ENCODE measurements at places on chromosomes 7 and 10.

GRCh38 chr7:69609541-69610373 is 11.5 kb downstream of the AUTS2 start:
- DNase-seq: no peak

GRCh38 chr7:97088364-97088763 is 29.1 kb upstream of the SDHAF3 start:
- DNase-seq: no peak

DNA sequence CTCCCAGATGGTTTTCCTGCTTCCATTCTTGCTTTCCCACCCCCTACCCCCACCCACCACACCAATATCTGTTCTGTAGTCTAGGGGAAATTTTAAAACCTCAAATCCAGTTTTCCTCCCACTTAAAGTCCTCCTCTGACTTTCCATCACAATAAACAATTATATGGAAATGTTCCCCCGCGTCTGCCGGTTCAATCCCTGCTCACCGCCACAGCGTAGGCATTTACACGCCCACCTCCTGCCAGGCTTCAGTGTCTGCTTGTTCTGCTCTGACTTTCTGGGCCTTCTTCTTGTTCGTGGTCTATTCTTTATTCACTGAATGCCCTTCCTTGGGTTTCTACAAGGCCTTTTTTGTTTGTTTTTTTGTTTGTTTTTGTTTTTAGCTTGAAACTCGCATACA is 633.0 kb upstream of the MKI67 start:
- no peak for DNase-seq

DNA sequence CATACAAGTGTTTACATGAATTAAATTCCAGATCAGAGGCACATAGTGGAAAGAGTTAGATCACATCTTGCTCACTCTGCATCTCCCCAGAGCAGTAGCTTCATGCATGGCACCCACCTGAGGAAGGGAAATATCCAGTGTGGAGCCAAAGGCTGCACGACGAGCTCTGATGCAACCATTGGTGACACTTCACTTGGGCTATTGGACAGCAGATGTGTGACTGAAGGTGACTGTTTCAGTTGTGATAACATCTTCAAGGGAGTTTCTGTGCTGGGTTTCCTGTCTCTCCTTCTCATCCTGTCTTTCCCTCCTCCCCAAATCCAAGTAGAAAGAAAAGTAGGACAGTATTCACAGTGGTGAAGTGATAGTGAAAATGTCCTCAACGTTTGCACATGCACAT is 115.0 kb downstream of the TAF3 start:
- no peak for DNase-seq

- no peak for DNase-seq
Measured at GRCh38 chr7:103446049-103446520, at the start of gene SLC26A5. SLC26A5 (minus strand) TSS chr7:103446207; CDS start chr7:103421514, 24,693 bp downstream.

- no peak for DNase-seq
Measured at GRCh38 chr7:79615466-79615865, 162.0 kb upstream of the MAGI2 start.

- DNase-seq: no peak
Measured at GRCh38 chr7:140478246-140479061, 851 bp downstream of the MKRN1 start.

- no peak for DNase-seq
Measured at GRCh38 chr10:4586776-4587175, 239.2 kb upstream of the AKR1E2 start.

GRCh38 chr7:139476891-139477290 is 6.6 kb downstream of the KLRG2 start:
- DNase-seq: no peak

- DNase-seq: no peak
Measured at GRCh38 chr10:109960682-109961081, 37.4 kb upstream of the XPNPEP1 start.

DNA sequence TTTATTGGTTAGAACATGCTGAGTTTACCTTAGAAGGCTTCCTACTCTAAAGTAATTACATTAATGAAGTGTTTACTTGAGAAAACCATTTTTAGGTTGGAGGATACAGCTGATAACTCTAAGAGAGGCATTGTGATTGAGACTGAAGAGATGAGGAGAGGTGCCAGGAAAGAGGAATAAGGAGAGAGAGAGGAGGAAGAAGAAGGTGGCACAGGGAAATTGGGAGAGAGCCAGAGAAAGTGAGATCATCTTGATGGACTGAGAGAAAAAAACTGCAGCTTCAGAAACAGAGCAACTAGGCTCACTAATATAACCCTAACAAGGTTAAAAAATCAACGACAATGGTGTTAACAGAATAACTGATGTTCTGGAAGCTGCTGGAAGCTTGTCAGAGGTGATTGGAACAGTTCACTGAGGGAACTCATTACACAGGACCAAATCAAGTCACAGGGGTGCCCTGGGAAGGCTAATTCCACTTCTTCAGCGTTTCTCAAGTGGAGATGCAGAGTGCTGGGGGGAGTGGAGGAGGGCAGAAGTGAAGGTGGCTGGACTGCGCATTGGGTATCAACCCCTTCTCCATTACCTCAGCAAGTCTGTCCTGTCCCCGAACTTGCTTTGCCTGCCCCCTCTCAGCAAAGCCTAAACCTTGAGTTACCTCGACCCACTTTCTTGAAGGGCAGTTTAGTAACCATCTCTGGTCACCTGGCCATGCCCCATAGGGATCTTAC is 6.9 kb upstream of the SORBS1 start:
- no peak for DNase-seq

- DNase-seq: no peak
Measured at GRCh38 chr10:17233286-17233991, 5.4 kb downstream of the VIM start.

GRCh38 chr7:128123291-128124037 is 92.2 kb upstream of the LRRC4 start:
- no peak for DNase-seq

DNA sequence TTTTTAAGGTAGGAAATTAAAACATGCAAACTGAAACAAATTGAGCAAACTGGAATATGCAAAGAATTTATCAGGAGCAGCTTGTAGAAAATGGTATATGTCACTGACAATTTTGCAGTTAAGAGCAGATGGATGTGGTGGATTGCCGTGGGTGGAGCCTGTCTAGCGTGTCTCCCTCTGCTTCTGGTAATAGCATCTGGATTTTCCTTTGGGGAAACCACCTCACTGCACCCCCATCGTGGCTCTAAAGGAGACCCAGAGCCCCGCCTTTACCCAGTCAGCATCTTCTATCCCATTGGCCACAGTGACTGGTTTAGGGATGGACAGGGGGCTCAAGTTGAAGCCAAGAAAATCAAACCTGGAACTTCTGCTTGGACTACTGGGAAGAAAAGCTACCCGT is 142.9 kb downstream of the SVIL start:
- DNase-seq: no peak

DNA sequence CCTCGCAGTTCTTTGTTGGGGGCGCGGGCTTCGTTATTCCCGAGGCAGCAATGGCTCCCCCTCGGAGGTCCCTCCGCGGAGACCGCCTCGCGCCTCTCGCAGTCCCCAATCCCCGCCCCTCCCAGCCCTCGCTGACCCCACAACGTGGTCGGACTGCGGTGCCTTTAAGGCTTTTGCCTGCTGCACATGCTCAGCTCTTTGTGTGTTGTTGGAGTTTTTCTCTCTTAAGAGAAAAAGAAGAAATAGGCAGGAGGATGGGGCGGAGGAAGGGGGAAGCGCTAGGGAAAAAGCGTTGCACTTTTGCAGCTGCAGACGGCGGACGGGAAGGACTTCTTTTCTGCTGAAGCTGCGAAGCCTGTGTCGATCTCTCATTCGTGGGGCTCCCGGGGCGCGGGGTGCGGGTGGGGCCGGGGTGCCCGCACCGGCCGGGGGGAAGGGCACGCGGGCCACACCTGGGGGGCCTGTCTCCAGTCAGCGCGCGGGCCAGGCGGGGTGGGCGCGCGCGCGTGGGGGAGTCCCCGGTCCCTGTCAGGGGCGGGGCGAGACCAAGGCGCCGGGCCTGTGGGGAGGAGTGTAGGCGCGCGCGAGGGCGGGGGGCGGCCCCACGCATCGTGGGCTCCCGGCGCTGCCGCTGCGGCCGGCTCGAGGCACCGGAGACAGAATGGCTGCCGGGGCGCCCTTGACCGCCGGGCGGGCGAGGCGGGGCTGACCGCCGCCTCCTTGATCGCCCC is 445 bp upstream of the ATRNL1 start:
- DNase-seq: no peak

DNA sequence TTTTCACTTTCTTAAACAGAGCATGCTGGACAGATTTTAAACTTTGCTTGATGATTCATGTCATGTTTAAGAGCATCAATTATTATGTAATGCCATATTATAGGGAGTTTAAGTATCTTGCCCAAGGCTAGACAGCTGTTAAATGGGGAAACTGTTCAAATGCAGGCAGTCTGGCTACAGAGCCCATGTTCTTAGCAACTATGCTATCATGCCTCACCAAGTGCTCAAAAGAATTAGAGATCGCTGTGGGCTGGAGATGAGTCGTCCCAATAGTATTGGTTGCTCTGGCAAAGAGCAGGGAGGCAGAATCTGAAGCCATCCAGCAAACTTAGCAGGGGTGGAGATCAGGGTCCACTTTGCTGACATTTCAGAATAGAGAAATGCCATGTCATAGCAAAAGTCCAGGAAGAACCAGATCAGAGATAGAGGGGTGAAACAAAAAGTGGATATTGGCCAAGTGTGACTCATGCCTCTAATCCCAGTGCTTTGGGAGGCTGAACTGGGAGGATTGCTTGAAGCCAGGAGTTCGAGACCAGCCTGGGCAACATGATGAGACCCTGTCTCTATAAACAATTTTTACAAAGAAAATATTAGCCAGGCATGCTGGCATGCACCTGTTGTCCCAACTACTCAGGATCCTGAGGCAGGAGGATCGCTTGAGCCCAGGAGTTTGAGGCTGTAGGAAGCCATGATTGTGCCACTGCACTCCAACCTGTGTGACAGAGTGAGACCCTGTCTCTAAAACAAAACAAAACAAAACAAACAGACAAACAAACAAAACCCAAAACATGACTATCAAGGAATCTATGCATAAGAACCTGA is 57.8 kb downstream of the BAMBI start:
- no peak for DNase-seq

GRCh38 chr7:130494431-130494858 is 2.6 kb downstream of the MEST start:
- no peak for DNase-seq

GRCh38 chr10:8331387-8331786 is 276.9 kb downstream of the GATA3 start:
- peak; percentile 26 for DNase-seq

DNA sequence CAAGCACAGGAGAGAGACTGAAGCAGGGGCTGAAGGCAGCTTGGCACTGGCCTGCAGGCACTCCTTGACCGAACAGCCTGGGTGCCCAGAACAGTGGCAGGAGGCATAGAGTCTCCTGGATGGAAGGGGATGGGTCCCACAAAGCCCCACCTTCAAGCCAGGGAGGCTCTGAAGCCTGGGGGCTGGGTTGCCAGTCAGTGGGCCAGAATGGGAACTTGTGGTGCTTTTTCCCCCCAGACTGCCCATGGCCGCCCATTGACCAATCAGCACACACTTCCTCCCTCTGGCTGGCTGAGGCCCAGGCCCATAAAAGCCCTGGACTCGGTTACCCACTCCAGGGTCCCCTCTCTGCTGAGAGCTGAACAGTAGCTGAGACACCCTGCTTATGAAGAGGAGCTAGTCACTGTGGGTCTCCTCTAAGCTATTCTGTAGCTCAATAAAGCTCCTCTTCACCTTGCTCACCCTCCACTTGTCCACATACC is 109.6 kb downstream of the ELAPOR2 start:
- no peak for DNase-seq

DNA sequence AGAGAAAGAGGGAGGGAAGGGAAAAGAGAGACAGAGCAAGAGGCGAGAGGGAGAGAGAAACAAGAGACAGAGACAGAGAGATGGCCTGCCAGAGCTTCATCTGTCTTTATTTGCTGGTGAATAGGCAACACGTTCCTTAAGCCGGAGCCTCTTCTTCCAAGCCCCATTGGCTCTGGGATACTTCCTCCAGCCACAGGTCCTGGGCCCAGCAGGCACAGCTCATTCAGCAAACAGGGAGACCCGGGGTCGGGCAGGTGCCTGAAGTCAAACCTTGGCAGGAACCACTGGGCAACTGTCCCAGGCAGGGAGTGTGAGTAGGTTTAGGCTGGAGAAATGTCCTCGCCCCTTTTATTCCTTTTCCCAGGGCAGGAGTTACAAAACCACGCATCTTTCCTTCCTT is 68.2 kb downstream of the MYL10 start:
- DNase-seq: no peak

DNA sequence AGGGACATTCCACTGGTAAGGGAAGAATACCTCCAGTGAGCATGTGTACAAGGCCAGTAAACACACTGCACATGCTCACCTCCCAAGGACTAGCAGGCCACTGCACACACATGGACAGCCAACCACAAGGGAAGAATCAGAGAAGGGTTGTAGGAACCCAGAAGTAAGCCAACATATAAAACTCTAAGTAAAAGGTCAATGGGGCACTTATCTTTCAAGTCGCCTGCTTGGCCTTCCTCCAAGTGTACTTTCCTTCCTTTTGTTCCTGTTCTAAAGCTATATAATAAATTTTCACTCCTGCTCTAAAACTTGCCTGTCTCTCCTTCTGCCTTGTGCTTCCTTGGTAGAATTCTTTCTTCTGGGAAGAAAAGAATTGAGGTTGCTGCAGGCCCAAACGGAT is 33.0 kb downstream of the ORC5 start:
- DNase-seq: no peak

GRCh38 chr7:148782757-148783456 is 84.2 kb downstream of the CUL1 start:
- no peak for DNase-seq

GRCh38 chr10:124562425-124563060 is 100.9 kb downstream of the LHPP start:
- DNase-seq: no peak

- DNase-seq: no peak
Measured at GRCh38 chr10:26334232-26334931, 103.8 kb upstream of the APBB1IP start.

DNA sequence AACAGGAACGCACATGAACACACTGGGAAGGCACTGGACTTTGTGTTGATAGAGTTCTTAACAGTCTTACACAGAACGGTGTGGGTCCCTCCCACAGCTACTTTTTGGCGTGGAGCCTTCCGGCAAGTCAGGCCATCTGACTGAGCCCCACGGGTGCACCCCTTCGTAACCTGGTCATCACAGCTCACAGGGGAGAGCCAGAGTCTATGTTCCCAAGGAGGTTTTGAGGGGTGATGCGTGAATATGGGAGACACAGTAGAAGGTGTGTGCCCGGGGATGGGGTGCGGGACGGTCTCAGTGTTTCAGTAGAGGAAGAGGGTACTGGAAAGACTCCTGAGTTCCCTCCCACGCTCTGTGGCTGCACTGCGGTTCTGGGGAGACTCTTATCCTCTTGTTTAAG is 291.7 kb downstream of the DNAJB6 start:
- no peak for DNase-seq

DNA sequence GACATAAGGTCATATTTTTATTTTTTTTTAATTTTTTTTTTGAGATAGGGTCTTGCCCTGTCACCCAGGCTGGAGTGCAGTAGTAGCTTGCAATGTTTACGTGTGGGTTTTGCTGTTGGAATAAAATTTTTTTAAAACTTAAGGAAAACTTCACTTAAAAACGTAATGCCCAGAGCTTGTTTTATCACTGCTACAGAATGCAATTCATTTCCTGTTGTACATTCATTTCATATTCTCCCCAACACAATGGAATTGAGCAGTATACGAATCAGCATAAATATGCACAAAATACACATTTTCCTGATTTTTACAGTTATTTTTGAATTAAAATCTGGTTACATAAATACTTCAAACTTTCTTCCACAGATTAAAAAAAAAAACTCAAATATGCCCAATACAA is 40.3 kb downstream of the RSU1 start:
- no peak for DNase-seq

GRCh38 chr10:23558361-23558799 is 119.5 kb downstream of the OTUD1 start:
- no peak for DNase-seq

GRCh38 chr10:74863551-74863950 is 37.2 kb downstream of the KAT6B start:
- no peak for DNase-seq

GRCh38 chr10:200405-200804 is 65.2 kb downstream of the ZMYND11 start:
- DNase-seq: no peak
